ENCODE measurements at places on chromosomes 3 and 15.

DNA sequence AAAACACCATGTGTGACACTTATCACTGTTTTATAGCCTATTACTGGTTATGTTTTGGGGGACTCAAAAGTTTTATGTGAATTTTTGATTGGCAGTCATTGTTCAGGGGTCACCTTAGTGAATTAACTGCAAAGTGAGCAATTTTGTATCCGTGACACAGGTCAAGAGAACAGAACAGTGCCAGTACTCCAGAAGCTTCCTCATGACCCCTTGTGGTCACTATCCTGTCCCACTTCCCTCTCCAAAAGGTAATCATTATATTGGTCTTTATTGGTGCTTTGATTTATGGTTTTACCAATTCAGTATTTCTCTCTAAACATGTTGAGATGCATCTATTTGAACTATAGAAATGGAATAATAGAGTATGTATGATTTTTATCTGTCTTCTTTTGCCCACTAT, 107.1 kb downstream of the STT3B start:
- DNase-seq: no peak

DNA sequence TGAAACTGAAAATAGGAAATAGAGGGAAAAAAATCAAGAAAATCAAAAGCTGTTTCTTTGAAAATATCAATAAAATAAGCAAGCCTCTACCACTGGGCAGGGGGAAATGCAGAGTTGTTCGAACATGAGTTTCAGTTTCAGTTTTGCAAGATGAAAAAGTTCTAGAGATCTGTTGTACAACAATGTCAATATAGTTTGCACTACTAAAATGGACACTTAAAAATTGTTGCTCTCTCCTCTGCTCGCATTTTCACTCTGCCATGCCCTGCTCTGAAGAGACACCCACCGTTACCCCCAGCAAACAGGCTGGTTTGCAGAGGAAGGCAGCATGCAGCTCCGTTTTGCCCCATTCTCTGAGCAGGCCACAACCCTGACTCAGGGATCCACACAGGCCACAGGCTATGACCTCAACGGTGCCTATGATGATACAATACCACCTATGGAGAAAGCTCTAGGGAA, 64.5 kb downstream of the ZNF148 start:
- DNase-seq: no peak

DNA sequence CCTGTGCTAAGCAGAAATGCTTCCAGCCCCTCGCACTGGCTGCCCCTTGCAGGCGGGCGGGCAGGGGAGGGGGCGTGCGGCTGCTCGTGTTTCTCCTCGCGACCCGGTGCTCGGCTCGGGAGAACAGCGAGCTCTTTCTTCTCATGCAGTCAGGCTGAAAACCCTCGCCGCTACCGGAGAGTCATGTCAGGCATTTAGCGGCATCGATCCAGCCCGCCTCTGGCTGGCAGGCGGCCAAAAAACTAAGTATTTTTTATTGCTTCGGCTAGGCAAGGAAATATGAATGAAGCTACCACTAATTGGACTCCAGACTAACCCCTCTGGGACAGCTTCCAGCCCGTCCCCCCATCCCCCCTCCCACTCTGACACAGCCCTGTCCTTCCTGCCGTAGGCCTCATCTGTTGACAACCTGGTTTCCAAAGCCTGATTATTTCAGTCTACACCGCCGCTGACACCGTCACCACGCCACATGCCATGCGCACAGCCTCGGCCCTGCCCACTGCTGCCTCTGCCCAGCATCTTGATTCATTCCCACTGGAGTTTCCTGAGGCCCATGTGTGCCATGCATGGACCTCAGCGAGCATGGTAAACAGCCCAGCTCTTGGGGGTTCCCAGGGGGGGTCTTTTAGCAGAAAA, 35.3 kb downstream of the TLE3 start:
- no peak for DNase-seq

DNA sequence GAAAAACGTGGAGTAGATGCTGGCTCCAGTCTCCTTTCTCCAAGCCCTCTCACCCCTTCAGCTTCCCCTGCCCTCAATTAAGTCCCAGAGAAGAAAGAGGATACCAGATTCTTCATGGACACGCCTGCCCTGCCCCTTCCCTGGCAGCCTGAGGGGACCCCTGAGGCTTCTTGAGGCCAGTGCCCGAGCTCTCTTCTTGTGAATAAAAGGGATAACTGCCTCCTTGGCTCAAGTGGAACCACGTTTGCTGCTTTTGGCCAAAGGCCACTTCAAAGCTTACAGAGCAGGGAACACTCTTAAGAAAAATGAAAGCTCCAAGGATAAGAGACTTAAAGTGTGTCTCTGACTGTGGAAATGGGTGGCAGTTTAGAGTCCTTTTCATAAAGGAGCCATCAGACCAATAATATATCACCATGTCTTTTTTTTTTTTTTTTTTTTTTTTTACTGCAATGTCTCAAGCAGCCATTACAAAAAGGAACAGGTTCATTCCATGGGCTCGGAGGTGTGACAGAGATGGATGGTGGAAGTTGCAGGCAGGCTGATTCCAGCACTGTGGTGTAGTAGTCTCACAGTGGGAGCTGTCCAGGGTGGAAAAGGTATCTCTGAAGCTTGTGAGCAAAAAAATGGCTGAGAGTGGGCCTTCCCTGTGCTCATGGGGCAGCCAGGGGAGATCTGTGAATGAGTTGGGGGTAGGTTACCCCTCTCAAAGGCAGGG, 108.8 kb downstream of the SEMA5B start:
- DNase-seq: no peak

DNA sequence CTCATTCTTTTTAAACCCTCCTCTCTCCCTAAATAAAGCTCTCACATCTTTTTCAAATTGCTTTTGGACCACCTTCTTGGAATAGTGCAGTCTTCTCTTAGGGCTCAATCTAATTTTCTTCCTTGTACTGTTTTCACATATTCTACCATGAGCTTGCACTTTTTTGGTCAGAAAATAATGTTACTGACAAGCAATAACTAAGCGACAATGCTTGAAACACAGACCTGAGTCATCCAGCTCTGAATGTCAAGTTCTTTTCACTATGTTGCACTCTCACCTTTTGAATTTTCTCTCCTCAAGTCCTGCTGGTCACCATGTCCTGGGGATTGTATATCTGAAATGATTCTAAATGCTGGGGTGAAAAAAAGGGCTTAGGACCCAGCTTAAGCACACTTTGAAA, 8.9 kb downstream of the TNFAIP8L3 start:
- DNase-seq: no peak

- DNase-seq: no peak
These were observed 77.0 kb downstream of the SLC7A14 start for GRCh38 chr3:170508839-170509238.

- DNase-seq: no peak
These were observed 36.5 kb downstream of the DAPK2 start for GRCh38 chr15:64009798-64010261.

- no peak for DNase-seq
These were observed 19.1 kb downstream of the TRNT1 start for GRCh38 chr3:3145831-3146230.

GRCh38 chr3:69972672-69973071, 26.9 kb upstream of the SAMMSON start:
- no peak for DNase-seq

GRCh38 chr3:143139762-143140161, 20.2 kb downstream of the CHST2 start:
- DNase-seq: no peak

GRCh38 chr3:123383091-123384053, 65.5 kb downstream of the ADCY5 start:
- peak; percentile 59 for DNase-seq

GRCh38 chr15:33135355-33135781, 59.1 kb downstream of the FMN1 start:
- no peak for DNase-seq

- DNase-seq: no peak
These were observed 72.6 kb downstream of the NR2F2 start for GRCh38 chr15:96403071-96403470.

DNA sequence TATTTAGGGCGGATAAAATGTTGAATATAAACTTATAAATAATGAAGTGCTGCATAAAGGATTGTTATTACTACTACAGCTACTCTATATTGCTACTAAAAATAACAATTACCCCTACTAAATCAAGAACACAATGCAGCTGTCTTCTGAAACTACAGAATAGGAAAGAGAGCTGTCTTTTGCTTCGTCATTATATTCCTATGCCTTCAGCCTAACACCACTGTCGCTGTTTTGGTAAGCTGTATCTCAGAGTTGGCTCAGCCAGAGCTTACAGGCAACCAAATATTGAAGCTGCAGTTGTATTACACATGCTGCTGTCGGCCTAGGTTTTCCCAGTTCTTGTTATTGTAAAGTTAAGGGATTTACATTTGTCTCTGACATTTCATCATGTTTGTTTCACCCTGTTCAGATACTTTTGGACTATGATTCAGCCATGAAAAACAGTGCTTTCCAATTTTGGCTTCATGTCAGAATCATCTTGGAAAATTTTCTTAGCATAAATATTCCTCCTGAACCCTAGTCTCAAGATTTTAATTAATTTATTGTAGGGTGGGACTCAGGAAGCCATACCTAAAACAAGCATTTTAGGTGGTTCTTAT, 31.3 kb upstream of the LPP start:
- DNase-seq: no peak

- DNase-seq: peak; percentile 13
These were observed 609 bp downstream of the GOLGA8A start for GRCh38 chr15:34436956-34437442.

DNA sequence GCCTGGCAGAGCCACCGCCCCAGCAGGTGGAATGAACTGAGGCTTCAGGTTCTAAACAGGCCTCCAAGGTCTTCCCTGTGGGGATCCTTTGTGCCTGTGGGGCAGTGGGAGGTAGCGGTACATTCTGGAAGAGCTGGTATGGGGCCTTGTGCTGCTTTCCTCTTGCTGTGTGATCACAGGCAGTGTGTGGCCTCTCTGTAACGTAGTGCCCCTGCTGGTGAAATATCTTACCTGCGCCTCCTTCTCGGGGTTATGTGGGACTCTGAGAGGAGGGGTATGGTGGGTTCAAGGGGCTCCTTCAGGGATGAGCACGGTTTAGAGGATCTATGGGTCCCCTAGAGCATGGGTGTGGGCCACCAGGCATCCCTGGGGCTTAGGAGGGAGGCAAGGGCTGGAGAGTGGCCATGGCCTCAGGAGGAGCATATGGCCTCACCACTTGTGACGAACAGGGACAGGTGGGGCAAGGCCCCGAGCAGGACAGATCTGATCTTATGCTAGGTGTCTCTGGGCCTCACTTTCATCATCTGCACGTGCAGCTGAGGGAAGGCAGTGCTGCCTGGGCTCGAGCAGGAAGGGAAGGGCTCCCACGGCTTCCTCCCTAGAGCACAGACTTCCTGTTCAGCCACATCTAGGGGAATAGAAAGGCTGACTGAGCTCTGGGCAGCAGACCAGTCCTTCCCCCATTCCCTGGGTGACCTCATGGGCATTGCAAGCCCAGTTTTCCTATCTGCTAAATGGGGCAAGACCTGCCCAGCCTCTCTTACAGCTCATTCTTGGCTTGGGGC, 1.9 kb upstream of the ALS2CL start:
- DNase-seq: no peak

- no peak for DNase-seq
These were observed 447.2 kb downstream of the SHQ1 start for GRCh38 chr3:72401005-72401545.

- DNase-seq: no peak
These were observed 379.0 kb downstream of the CNTN4 start for GRCh38 chr3:2477620-2478019.

- no peak for DNase-seq
These were observed 37.1 kb downstream of the RPL39L start for GRCh38 chr3:187102073-187102634.

DNA sequence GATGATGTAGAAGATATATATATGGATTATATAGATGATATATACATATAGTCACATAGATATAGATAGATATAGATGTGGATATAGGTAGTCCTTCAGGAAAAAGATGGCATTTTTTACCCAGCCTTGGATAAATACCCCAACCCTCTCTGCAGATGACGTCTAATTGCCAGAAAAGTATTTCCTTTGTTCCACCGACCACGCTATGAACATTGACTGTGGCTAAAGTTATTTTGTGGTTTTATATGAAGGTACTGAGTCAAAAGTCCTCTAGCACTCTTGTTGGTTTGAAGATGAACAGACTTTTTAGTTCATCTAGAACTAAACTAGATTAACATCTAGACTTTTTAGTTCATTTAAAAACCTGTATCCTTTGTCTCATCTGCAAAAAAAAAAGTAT, 207.7 kb downstream of the PLOD2 start:
- DNase-seq: no peak

DNA sequence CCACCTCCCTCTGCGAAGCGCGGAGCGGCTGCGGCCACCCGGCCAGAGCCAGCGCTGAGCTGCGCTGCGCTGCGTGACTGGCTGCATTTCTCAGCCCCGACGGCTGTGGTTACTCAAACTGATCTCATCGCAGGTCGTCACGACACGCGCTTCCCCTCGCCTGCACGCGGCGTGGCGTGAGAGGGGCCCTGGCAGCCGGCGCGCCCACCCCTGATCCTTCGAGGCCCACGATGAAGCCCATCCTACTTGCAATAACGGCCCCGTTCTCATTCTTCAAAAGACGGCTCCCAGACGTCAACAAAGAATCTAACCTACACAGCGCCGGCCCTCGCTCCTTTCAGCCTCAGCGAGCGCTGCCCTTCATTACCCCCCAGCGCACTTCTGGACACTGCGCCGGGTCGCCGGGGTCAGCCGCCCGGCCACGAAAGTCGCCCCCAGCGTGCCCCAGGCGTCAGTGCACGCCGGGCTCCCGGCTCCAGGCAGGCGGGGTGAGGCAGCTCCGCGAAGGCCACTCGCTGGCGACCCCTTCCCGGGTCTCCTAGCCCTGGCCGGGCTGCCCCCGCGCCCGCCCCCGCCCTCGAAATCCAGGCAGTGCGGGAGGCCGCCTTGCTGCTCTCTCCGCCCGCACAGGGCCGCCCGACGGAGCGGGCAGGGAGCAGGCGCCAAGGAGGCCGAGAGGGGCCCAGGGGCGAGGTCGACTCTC, 9.9 kb upstream of the LEKR1 start:
- no peak for DNase-seq

DNA sequence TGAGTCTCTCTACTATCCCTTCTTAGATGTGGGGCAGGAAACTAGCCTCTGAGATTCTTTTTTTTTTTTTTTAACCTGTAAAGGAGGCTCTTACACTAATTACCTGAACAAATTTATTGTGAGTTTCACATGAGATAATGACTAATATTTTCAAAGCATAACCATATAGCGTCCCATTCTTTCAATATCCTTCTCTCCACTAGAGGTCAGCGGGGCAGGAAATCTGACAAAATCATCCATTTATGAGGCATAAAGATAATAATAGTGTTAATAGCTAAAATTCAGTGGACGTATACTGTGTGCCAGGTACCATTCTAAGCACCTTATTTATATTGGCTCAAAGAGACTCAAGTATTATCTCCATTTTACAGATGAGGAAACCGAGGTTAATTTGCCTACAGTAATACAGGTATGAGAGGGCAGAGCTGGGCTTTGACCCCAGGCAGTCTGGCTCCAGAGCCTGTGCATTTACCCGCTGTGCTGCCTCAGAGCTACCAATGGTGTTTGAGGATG, 16.3 kb upstream of the SMAD6 start:
- DNase-seq: no peak

Measured in H1 (cell line).